CD4-positive, CD25-positive, alpha-beta regulatory T cell (primary cell): ENCODE measurements at places on chromosomes 12 and 14. TPM values are rescaled to one million over a fixed set of nuclear protein-coding genes. Genes with fewer than 3 reads are reported as not detected.

- DNase-seq = no peak
Observed at GRCh38 chr14:45156067-45156466, 20.3 kb downstream of the FANCM start.

DNA sequence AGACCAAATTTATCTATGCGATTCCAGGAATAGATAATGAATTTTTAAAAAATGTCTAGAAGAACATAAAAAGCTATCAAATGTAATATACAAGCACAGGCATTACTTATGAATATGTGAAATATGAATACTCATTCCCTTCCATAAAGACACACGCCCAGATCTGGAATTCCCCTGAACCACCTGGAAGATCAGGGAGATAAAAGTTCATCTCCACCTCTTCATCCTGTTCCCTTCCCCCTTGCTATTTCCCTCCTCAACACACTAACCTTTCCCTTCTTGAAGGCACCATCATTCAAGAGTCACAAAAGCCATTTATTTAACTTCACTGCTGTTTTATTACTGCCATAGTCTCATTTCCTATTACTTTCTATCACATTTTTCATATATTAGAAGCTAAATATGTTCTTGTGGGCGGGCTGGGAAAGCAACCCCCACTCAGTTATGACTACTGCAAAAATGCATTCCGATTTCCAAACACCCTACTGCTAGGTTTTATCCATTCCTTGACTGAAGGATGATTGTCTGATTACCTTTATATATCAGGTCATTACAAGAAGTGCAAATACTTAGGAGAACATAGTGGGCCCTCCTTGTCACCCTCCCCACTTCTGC, 16.1 kb downstream of the FGD6 start:
- DNase-seq = no peak

- DNase-seq = no peak
Observed at GRCh38 chr14:75648066-75648838, 12.4 kb downstream of the ERG28 start.

- DNase-seq = no peak
Observed at GRCh38 chr14:76097547-76097946, 54.2 kb upstream of the GPATCH2L start.

- DNase-seq = no peak
Observed at GRCh38 chr12:19031032-19031431, 98.5 kb upstream of the PLEKHA5 start.

DNA sequence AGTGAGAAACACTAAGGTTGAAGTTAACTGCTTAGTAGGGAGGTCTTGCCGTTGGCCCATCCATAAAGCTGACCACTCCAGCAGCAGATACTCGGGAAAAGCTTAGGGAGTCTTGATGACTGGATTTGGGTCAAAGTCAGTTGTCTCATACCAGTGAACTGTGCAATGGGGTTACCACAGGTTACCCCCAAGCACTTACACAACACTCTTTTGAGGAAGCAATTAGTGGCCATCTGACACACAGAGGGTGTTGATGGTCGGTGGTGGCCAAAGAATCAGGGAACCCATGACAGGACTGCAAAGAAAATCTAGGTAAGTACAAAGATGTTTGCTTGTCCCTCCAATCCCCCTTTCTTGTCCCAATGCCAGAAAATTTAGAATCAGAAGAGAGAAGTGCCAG, 410.2 kb downstream of the APAF1 start:
- no peak for DNase-seq

The LMNTD1 gene
- not detected for total RNA-seq

The IRAK3 gene
- total RNA-seq = 3.6 TPM

The HCAR2 gene
- not detected for total RNA-seq
